ENCODE measurements at places on chromosomes 3 and 15. TPM values are rescaled to one million over a fixed set of nuclear protein-coding genes. Genes with fewer than 3 reads are reported as not detected.
A peak's percentile ranks its signal among the peaks of the same experiment; 100 is the strongest.

DNA sequence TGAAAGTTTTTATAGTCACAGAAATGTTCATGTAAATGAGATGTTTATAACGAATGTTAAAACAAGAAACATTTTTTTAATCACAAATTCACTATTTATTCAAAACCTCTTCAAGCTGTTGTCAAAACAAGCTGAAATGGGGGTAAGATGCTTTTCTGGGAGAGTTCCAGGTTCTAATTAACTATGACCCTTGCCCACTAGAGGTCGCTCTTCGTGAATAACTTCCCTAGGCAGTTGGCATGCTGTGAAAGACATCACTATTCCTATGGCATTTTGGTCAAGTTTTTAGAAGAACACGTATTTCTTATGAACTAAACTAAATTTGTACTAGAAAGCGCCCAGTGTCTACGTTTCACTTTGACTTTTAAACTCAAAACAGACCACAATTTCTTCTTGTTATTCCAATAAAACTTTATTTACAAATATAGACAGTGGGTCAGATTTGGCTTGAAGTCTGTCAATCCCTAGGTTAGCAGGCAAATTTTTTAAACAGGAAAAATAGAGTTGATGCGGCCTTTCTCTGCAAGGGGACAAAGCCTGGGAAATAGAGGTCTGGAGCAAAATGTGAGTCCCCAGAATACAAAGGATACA is 62.8 kb upstream of the CMTM8 start:
- DNase-seq = no peak

- no peak for DNase-seq
These were observed 1.4 kb upstream of the HCN4 start for GRCh38 chr15:73370151-73370550.

DNA sequence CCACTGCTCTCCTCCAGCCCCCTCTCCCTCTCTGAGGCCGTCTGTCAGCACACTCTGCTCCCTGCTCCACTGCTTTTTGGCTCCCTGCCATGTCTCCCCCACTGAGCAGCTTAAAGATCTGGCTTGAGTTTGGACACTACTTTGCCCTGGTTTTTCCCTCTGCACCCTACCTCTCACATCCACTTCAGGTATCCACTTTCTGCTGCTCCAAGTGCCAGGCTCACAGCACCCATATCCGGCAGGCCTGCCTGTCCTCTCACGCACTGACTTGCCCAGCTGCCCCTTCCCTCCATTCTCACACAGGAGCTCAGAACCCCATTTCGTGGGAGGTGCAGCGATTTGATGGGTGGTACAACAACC is 3.7 kb downstream of the DUOX1 start:
- DNase-seq = no peak

DNA sequence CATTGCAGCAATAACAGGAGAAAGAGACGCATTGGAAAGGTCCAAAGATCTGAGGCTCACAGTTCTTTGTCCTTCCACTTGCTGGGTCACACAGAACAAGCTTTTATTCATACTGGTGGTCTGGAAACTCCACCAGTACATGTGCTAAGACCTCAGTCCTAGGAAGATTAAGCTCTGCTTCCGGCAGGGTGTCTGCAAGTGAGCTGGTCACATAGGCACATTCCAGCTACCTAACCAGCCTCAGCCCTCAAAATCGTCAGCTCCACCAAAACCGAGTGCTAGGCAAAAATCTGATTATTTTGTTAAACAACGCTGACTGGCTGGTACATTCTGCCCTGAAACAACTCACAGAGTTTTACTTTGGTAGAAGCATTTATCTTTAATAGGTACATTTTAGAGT is 2.2 kb downstream of the ZBED2 start:
- DNase-seq = no peak

GRCh38 chr3:10951295-10951926 is 41.1 kb upstream of the SLC6A1 start:
- DNase-seq = no peak

DNA sequence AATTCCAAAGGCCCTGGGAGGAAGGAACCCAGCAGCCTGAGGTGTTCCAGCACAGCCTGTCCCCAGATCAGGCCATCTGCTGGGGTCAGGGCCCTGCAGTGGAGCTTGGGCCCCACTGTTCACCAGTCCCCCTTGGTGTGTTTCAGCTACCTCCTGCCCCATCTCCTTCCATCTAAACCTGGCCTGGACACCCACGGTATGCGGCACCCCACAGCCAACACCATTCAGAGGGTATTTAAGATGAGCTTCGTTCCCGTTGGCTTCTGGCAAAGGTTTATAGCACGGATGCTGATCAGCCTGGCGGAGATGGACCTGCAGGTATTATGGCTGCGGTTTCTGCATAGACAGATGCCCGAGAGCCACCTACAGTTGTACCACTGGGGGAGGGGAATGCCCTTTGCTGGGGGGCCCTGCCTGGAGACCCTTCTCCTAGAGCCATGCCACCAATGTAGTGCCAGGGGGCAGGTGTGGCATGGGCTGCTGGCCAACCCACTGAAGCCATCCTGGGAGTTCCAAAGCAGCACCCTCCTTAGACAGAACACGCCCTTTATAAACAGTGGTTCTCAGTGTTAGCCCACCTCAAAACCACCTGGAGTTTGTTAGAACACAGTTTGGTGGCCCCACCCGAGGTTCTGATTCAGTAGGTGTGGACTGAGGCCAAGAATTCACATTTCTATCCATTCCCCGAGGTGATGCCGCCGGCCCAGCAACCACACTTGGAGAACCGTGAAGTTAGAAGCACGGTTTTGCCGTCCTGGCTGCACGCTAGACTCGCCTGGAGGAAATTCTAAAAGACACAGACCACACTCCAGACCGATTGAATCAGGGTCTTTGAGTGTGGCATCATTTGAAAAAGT is 126.9 kb downstream of the LRRK1 start:
- peak; percentile 1 for DNase-seq

LSAMP gene
- total RNA-seq = 0.02 TPM
